Left hindlimb (tissue), 1 donor: ENCODE measurements at places on chromosomes 12 and 14.

DNA sequence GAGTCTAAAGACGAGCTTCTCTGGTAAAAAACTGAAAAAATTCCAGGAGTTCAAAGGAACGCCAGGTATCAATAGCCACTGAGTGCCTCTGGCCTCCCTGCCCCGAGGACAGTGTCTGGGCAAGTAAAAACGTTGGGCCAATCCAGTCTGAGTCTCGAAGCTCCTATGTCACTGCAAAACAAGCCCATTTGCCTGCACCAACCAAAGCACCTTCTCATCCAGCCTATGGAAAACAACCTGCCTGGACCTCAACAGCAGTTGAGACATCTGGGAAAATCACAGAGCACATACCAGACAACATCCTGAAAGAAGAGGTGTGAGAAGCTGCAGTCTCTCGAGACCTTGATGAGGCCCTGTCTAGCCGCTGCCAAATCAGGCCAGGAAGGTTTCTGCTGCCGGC lies 56.6 kb downstream of the RNF34 start:
- DNase-seq, result no peak

- no peak for DNase-seq
Observed at GRCh38 chr12:119940897-119941296, 48.1 kb upstream of the BICDL1 start.

DNA sequence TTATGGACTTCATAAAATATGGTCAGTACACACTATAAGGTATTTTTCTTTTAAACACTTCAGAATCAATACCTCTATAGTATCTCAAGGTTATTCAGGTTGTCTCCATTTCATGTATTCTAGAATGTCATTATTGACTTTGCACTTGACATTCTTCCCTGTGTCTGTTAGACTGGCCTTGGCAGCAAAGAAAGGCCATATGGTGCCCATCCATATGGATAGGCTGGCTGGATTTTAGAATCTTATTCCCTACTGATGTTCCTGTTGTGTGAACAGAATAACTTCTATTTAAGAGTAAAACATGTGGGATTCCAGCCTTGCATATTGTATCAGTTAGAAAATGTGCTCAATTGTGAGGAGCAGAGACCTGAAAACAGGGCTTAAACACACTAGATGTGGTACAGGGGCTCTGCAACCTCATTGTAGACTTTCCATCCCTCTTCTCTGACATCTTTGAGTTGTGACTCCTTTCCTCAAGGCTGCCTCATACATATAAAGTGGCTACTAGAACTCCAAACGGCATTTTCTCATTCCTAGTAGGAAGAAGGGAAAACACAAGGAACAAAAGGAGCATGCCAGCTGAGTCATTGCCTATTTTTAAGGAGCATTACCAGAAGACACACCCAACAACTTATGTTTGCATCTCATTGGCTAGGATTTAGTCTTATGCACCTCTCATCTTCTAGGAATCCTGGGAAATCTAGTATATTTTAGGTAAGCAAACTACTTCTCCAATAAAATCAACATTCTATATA lies 221.2 kb upstream of the TMPO start:
- DNase-seq, result no peak

GRCh38 chr14:75249958-75250336 lies 28.7 kb upstream of the FOS start:
- DNase-seq, result no peak

GRCh38 chr12:124413401-124413800 lies 118.5 kb downstream of the RFLNA start:
- no peak for DNase-seq
